ENCODE measurements at places on chromosomes 2 and 18. TPM values are rescaled to one million over a fixed set of nuclear protein-coding genes. Genes with fewer than 3 reads are reported as not detected.

DNA sequence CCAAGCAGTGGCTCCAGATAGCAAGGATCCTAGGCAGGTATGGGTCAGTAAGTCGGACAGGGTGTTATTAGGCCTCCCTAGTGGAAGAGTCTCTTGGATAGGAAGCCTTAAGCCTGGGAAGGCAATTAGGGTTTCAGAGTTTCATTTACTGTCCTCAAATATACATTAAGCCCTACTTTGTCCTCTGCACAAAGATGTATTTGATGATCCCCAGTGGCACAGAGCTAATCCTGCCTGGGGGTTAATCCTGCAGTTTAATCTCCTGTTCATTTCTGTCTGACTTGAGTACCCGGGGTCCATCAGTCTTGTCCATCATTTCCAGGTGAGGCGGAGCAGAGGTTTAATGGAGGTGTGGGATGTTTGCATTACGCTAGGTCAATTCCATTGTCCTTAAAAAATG, 62.0 kb downstream of the MTCL1 start:
- no peak for DNase-seq

DNA sequence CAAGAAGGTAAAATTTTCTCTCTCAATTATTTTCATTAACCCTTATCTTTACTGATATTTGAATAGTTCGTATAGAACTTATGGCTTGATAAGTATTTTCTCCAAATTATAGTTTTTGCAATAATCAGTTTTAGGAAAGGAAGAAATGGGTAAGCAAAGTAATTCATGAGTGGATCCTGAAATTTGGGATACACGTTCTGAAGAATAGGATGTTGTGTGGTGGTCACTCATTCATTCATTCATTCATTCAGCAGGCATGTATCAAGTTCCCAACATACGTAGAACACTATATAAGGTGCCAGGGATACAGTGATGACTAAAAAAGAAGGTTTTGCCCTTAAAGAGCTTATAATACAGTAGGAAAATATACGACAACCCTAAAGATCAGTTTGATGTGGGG, 95.4 kb downstream of the PTRHD1 start:
- no peak for DNase-seq

- DNase-seq = no peak
These were observed at the start of gene KCNIP3 for GRCh38 chr2:95296880-95297487. Gene KCNIP3, plus strand, starts transcription at chr2:95297347. Its CDS starts 92 bp downstream, at chr2:95297439.

DNA sequence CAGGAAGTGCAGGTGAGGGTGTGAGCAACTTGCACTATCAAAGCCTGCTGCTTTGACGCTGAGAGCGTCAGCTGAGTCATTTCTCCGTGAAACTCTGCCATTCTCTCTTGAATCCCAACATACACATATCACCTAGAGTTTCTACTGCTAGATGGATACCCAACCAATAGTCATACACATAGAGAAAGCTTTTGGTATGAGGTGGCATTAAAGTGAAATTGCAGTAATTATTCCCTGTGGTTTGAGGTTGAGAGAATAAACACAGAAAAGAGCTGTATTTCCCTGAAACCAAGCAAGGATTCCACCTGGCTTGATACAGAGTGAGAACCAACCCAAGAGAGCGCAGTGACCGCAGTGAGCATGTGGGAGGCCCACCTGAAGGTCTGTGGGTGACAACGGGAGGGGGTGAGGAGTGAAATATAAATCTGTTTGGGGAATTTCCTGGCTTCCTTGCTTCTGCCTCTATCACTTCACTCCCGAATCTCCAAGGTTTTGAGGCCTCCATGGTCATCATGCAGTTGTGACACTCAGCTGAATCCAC, 28.8 kb upstream of the TMEM18 start:
- DNase-seq = no peak

GRCh38 chr2:33322612-33323011, 153.8 kb upstream of the RASGRP3 start:
- no peak for DNase-seq

GRCh38 chr2:221085341-221085900, 486.7 kb downstream of the EPHA4 start:
- DNase-seq = no peak

GRCh38 chr18:79447703-79448367, 52.1 kb downstream of the NFATC1 start:
- no peak for DNase-seq

GRCh38 chr2:204023088-204023487, 86.5 kb downstream of the ICOS start:
- DNase-seq = no peak

DNA sequence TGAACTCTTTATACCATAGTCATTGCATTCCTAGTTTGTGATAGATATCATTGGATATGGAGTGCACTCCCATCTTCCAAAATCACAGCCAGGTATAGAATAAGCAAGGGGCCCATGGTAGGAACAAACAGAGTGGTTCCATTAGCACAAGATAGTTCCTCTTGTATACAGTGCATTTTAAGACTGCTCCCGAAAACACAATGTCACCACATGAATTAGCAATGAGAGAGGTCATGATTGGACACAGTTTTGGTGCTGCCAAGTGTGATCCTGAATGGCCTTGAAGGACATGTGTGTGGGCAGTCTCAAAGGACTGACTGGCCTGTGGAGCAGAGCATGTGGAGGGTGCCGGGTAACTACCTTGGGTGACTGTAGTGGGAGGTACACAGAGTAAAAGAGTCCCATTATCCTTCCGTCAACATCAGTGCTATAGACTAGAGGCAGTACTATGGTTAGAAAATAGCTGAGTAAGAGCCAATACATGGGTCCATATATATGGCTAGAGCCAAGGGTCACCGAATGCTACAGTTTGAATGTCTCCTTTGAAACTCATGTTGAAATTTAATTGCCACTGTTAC, 549.9 kb downstream of the DSC3 start:
- DNase-seq = no peak

DNA sequence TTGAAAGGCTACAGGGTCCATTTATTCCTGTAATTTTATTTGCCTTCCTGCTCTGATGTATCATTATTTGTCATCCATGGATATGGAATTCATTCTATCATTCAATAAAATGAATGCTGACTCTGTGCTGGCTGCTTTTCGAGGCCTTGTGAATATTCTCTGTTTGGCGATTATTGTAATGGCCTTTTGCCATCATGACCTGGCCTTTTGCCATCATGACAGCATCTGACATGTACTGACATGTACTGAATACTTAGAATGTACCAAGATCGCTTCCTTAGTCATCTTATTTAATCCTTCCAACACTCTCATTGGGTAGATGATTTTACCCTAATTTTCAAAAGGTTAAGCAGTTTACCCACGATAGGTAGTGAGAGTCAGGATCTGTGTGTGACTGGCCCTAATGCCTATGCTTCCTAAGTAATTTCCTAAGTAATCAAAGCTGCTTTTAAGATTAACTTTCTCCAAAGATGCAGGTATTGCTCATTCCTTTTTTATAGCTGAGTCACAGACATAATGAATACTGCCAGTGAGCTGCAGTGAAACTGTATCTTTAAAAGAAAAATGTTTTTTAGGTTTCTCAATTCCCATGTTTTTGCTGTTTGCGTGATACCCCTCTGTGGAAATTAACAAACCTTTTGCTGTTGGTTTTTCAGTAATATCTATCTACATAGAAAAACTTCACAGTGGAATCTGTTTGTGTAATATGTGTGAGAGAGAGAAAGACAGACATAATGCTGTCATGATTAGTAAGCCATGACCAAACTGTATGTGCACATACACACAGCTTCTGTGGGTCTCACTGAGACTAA, 127.8 kb downstream of the CERS6 start:
- DNase-seq = peak; percentile 23

DNA sequence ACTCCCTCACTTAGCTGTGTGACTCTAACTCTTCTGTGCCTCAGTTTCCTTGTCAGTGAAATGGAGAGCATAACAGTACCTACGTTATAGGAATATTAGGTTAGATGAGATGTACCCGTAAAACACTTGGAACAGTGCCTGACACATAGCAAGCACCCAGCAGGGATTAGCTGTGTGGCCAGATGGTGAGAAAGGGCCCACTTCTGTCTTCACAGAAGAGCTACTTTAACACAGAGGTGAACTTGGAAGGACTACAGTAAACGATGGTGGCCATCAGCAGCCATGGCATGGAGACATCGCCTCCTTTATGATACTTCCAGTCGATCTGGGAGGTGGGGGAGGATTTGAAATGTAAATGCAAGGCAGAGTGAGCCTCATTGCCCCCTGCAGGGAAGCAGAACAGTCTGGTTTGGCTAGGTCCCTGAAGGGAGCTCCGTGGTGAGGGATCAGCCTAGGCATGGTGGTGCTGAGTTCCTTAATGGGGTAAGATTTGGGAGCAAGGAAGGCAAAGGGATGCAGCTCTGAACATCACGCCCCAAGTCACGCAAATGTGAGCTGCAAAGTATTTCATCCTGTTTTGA, 101.7 kb upstream of the ALPP start:
- no peak for DNase-seq

GRCh38 chr2:227472265-227473121, 537 bp downstream of the AGFG1 start:
- DNase-seq = peak; percentile 26

DNA sequence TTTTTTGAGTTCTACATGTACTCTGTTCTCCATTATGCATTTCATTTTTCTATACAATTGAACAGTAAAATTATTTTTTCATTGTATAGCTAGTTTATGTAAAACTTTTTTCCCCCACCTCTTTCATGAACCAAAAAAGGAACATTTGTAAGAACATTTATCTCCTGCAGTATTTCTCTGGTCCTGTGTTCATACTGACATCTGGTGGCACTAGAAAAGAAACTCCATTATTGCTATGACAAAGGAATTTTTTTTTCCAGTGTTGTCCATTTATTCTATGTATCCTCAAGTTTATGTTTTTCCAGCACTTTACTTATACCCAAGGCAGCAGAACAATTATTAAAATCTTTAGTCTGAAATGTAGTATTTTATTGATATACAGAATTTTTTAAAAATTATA, 27.4 kb upstream of the CHAC2 start:
- no peak for DNase-seq

GRCh38 chr2:151478011-151478410, 68.3 kb downstream of the RIF1 start:
- no peak for DNase-seq

DNA sequence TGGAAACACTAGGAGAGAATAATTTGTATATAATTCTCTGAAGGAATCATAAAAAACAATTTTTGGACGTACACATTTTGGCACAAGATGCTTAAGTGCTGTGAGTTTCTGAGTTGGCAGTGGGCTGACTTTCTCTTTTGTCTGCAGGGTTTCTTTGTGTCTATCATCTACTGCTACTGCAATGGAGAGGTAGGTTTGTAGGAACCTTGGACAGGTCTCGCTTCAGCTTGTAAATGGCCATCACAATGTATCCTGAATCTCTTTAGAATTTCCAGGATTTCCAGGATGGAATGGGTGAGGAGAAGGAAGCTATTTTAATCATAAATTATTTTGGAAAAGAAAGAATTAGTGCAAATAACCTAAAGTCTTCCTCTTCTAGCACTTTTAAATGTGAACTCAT, 83.9 kb downstream of the PTH2R start:
- DNase-seq = no peak

- DNase-seq = no peak
These were observed 98.2 kb upstream of the B3GNT7 start for GRCh38 chr2:231297108-231297908.

DNA sequence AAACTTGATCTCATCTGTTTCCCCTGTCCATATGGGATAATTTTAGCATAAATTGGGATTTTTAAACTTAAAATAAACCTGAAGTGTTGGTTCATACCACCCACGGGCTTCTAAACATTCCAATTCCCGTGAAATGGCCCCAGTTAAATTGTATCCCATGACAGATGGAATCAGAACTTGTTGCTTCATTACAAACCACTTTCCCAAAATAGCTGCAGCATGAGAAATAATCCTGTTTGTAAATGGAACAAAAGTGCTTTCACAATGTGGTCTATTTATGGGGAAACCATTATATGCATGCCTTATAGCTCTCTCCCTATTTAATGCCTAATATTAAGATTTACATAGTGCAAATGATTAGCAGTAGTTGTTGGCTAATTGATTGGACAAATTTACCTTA, 15.9 kb downstream of the SCG2 start:
- no peak for DNase-seq

DNA sequence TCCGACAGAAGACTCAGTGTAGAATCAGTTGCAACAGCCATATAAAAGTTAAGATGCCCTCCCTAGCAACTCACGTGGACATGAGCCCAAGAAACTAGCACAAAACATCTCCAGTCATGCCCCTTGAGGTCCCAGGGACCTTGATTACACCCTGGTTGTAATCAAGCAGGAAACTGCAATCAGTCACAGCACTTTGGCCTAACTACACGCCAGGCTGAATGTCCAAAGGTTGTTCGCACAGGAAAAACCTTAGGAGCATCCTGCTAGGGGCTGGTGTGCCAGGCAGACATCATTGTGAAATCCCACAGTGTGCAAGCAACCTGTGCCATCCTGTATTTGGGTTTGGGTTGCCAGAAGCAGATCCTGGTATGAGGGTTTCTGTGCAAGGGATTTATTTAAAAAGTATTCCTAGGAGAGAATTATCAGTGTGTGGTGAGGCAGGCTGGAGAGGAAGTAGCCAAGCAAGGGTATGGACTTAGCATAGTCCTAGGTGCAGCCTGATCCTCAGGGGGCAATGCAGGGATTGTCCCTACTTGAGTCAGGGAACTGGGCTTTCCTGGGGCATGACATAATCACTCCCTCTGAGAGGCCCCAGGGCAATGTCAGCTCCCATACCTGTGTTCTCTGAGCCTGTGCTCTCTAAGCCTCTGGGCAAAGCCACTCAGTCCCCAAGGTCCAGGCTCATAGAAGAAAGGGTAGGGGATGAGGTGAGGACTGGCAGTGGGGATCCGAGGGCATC, 17.8 kb upstream of the SULT1C2 start:
- DNase-seq = no peak

- DNase-seq = no peak
These were observed 2.4 kb downstream of the SKA1 start for GRCh38 chr18:50377061-50377798.

Gene MAP4K3
- 36.9 TPM for polyA plus RNA-seq

Gene CCDC68
- 0.35 TPM for polyA plus RNA-seq

Gene NLRC4
- 1.1 TPM for polyA plus RNA-seq

Gene ASTL
- not detected for polyA plus RNA-seq

Gene GTF2A1L
- not detected for polyA plus RNA-seq

Gene DHRS9
- 3.0 TPM for polyA plus RNA-seq

Gene GALNT14
- polyA plus RNA-seq = 1.5 TPM

Gene REG3A
- not detected for polyA plus RNA-seq

Gene IL1RN
- 1.9 TPM for polyA plus RNA-seq

Gene EFHD1
- polyA plus RNA-seq = 26.3 TPM

Gene KCNIP3
- polyA plus RNA-seq = 5.8 TPM

Gene HOXD13
- not detected for polyA plus RNA-seq

Gene CHRND
- 173 TPM for polyA plus RNA-seq

Gene MARCO
- 1.4 TPM for polyA plus RNA-seq
